ENCODE measurements at places on chromosomes 11 and 22.

DNA sequence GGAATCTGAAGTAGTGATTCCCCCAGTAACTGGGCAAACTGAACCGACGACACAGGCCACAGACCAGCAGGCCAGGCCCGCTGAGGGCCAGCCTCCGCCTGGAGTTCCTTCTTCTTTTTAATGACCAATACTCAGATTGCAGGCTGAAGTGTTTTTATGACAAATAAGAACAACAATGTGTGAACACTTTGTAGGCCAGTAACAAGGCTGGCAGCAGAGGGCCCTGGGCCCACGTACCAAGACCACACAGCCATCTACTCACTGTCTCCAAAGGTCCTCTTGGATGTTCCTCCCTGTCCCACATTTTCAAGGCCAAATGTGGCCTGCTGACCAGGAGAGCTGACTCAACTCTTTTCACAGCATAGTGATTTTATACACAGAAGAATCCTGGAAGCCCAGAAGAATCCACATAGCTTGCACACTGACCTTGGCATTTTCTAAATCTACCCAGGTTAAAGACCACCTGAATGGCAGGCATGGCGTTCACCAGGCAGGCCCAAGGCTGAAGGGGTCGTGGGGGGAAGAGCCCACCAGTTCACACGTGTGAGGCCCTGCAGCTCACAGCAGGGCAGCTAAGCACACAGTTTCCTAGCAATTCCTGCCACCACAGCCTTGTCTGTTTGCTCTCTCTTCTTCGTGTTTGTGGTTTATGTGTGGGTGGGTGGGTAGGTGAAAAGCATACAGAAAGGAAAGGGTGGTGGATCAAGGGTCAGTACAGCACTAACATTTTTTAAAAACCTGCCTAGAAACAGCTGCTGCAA lies 13.3 kb downstream of the SMCO4 start:
- DNase-seq = no peak

DNA sequence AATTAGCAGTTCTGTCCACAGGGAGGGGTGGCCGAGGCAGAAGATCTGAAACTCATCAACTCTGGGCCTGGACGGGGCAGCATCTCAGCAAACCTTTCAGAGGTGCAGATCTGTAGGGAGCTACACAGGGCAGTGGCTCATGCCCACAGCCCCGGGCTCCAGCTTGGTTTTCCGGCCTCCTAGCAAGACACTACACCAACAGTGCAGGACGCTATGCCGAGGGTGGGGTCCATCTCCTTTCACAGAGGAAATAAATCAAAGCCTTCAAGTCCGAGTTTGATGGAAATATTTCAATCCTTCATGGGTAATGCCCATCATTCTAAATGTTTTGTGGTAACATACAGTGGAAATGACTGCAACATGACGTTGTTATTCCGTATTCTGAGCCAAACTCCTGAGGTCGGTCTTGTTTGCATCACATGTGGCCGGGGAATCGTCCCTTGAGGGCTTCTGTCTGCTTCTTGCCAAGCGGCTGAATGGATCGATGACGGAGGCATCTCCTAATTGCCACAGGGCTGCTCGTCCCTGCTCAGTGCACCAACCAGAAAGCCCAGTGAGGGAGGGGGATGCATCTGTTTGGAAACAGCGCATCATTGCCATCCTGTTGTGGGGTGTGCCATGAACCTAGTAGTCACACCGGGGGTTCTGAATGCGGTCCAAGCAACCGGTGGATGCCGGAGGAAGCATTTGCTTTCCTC lies 30.0 kb downstream of the LINC01488 start:
- DNase-seq = no peak

DNA sequence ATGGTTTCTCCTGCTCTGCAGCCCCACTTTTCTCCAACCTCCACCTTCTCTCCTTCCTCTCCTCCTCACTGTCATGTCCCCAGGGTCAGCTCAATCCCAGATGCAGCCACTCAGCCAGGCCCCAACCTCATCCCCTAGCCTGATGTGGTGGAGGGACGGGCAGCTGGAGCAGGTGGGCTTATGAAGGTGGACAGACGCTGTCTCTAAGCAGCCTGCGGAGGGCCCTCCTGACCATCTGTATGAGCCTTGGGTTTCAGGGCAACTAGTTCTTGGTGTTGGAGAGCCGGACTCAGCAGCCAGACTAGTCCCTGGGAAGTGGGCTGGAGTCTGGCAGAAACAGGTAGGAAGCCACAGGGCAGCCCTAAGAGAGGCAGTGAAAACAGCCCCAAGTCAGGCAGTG lies 18.1 kb downstream of the CRYBB2 start:
- DNase-seq = no peak

DNA sequence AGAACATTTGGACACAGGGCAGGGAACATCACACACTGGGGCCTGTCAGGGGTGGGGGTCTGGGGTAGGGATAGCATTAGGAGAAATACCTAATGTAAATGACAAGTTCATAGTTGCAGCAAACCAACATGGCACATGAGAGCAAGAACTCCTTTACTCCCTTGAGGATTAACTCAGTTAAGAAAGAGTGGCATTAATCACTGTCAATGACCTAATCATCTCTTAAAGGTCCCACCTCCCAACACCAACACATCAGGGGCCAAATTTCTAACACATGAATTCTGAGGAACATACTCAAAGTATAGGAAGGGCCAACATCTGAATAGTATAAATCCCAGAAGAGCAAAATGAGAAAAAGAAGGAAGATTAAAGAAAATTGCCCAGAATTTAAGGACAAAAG lies 272.9 kb downstream of the SWAP70 start:
- DNase-seq = no peak

DNA sequence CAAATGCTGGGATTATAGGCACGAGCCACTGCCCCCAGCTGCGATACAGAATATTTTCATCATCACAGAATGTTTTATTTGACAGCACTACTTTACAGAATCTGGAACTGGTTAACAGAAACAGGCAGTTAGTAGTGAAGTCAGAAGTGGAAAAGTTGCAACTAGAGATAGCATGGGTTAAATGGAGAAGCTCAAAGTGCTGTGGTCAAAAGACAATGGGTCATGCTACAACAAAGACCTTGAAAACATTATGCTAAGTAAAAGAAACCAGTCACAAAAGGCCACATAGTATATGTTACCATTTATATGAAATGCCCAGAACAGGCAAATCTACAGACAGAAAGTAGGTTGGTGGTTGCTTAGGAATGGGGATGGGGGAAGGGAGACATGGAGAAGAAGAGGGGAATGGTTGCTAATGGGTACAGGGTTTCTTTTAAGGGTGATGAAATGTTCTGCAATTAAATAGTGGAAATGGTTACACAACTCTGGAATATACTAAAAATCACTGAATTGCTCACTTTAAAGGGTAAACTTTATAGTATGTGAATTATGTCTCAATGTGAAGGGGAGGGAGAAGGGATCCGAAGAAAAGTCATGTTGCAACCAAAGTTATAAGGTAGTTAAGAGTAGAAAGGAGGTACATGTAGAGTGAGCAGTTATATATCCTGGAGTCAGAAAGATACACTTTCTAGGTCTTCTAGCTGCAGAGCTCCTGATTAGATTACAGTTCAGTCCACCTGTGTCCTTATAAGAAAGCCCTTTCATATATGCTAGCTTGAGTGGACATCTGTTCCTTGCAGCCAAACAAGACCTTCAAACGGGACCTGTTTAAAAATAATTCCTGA lies 46.3 kb upstream of the RAPSN start:
- no peak for DNase-seq

DNA sequence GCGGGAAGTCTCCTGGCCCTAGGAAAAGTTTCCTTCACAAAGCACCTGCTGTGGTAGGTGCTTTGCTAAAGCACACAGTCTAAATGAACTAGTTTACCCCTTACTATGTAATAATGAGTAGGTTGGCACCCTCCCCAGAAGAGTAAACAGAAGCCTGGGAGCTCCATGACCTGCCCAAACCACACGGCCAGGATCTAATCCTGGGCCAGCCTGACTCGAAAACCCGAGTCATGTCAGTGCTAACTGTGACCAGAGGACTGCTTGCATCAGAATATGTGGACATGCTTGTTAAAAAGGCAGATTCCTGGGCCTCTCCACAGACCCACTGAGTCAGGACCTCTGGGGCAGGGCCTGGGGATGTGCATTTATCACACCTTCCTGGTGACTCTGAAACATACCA lies 67.7 kb downstream of the PANX1 start:
- no peak for DNase-seq

DNA sequence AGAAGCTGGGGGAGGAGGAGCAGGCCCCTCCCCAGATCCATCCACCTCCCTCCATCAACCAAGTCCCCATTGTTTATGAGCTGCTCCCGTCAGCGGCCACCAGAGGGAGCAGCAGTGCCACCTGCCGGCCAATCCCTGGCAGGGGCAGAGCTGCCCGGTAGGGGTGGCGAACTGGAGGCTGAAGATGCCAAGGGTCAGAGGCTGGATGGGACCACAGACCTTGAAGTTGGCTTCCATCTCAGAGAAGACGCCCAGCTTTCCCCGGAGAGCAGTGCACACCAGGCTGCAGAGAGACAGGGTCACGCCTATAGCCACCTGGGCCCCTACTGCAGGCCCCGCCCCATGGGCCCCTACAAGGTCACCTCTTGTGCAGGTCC lies 3.6 kb downstream of the FIBP start:
- no peak for DNase-seq

Data from thymus (tissue), 14 donors.